ENCODE measurements at places on chromosomes 1 and 21.

- no peaks in the 10 kb centered on the region for H3K4me1 ChIP-seq
- no peak overlapping the region for H3K27ac ChIP-seq
- no peak for ATAC-seq
- H3K27me3 ChIP-seq = no peaks in the 10 kb centered on the region
- H3K4me3 ChIP-seq = no peak overlapping the region
Measured at GRCh38 chr1:165994107-165994506, 166.7 kb downstream of the UCK2 start.

GRCh38 chr1:95002540-95003432, 70.0 kb downstream of the ALG14 start:
- H3K4me3 ChIP-seq = no peak overlapping the region
- H3K4me1 ChIP-seq = no peaks in the 10 kb centered on the region
- ATAC-seq = no peak

- H3K4me1 ChIP-seq = peaks cover 8% of the 10 kb centered on the region
- peaks cover 42% of the 10 kb centered on the region for H3K27me3 ChIP-seq
Measured at GRCh38 chr1:10760566-10761502, 35.6 kb downstream of the CASZ1 start.

- no peaks in the 10 kb centered on the region for H3K36me3 ChIP-seq
- no peaks in the 10 kb centered on the region for H3K27me3 ChIP-seq
- no peak overlapping the region for H3K4me3 ChIP-seq
Measured at GRCh38 chr1:94258873-94259331, 21.5 kb upstream of the ARHGAP29 start.

- ATAC-seq = no peak
- H3K4me1 ChIP-seq = no peaks in the 10 kb centered on the region
- no peaks in the 10 kb centered on the region for H3K27me3 ChIP-seq
- H3K4me3 ChIP-seq = no peak overlapping the region
Measured at GRCh38 chr1:168834225-168834872, 105.3 kb upstream of the DPT start.

DNA sequence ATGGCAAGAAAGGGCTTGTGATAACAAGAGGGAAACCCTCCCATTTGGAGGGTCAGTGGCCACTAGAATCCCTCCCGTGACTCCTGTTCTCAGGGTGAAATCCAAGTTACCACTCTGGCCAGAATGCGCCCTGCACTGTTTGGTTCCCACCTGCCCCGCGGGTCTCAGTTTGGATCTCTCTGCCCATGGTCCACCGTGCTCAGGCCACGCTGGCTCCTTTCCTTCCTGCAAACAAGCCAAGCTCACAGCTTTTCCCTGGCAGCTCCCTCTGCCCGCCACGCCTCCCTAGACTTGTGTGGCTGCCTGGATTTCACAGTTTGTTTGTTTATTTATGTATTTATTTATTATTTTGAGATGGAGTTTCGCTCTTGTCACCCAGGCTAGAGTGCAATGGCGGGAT, 179.5 kb upstream of the VAMP3 start:
- ATAC-seq = no peak
- peaks cover 8% of the 10 kb centered on the region for H3K27me3 ChIP-seq
- H3K36me3 ChIP-seq = no peaks in the 10 kb centered on the region
- H3K4me1 ChIP-seq = no peaks in the 10 kb centered on the region
- no peak overlapping the region for H3K4me3 ChIP-seq

DNA sequence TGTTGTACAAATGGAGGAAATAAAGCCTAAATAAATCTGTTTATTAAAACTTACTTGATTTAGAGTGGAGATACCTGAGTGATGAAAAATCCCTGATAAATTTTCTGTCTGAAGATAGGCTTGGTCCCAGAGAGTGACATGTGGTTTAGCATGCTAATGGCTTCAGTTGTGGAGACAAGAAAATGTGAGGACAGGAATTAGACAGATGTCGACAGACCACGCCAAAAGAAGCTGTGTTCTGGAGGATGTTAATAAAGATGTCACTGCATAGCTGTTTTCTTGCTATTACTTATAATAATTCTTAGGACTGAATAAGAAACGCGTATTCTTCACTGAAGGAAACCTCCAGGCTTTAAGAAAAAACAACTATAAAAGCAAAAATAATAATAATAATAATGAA, 154.9 kb downstream of the OLFM3 start:
- H3K36me3 ChIP-seq = no peaks in the 10 kb centered on the region
- no peaks in the 10 kb centered on the region for H3K27me3 ChIP-seq
- ATAC-seq = no peak
- no peak overlapping the region for H3K4me3 ChIP-seq

- no peak for ATAC-seq
- no peaks in the 10 kb centered on the region for H3K36me3 ChIP-seq
- peaks cover 8% of the 10 kb centered on the region for H3K27me3 ChIP-seq
- H3K4me3 ChIP-seq = no peak overlapping the region
- no peak overlapping the region for H3K27ac ChIP-seq
Measured at GRCh38 chr1:213783893-213784292, 203.9 kb upstream of the PROX1 start.

Data from stimulated activated memory B cell treated with anti-CD40 and anti-IgM and Interleukin-4, amounts not matched to agents 10 μg/mL and 1 μg/mL and 100 μg/mL, for 72 hours (primary cell).